ENCODE measurements at places on chromosomes 1 and 21. TPM values are rescaled to one million over a fixed set of nuclear protein-coding genes. Genes with fewer than 3 reads are reported as not detected.
A peak's percentile ranks its signal among the peaks of the same experiment; 100 is the strongest.

Gene CD58
- 4.4 TPM for total RNA-seq

Gene DNASE2B
- total RNA-seq = not detected

Gene DDAH1
- not detected for total RNA-seq

Gene UBE2U
- total RNA-seq = not detected

Gene LDLRAD2
- not detected for total RNA-seq

Gene SIM2
- total RNA-seq = not detected

Gene HIVEP3
- total RNA-seq = 6.6 TPM

DNA sequence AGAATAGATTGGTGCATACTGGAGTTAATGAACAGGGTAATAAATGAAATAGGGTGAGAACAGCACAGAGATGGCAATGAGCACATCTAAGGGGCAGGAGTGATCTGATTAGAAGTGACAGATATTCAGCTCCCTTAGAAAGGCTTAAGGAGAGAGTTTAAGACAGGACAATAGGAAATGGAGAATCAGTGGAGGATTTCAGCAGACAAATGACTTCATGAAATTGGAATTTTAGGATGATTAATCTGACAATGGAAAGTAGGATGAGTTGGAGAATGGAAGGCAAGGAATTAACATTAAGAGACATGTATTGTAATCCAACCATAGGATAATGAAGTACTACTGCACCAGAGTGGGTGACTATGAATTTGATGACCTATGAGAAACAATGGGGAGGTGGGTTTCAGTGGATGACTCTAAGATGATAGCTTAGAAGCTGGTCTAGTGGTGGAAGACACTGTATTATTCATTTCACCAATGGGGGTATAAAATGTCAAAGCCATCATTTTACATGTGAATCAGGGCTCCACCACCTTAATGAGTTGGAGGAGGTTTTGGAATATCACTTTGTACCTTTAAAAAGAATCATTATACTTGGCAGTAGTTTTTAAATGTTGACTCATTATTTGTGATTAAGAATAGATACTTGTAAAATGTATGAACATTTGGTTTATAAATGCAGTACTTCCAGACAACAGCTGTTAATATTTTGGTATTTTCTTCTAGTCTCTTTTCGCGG lies 139.1 kb downstream of the PLA2G4A start:
- H3K36me3 ChIP-seq = no peaks in the 10 kb centered on the region
- no peak overlapping the region for H3K4me3 ChIP-seq
- H3K27me3 ChIP-seq = no peaks in the 10 kb centered on the region
- no peak for DNase-seq

- H3K4me3 ChIP-seq = no peak overlapping the region
- no peaks in the 10 kb centered on the region for H3K36me3 ChIP-seq
- DNase-seq = no peak
Observed at GRCh38 chr1:38500891-38501290, 358.7 kb downstream of the RRAGC start.

DNA sequence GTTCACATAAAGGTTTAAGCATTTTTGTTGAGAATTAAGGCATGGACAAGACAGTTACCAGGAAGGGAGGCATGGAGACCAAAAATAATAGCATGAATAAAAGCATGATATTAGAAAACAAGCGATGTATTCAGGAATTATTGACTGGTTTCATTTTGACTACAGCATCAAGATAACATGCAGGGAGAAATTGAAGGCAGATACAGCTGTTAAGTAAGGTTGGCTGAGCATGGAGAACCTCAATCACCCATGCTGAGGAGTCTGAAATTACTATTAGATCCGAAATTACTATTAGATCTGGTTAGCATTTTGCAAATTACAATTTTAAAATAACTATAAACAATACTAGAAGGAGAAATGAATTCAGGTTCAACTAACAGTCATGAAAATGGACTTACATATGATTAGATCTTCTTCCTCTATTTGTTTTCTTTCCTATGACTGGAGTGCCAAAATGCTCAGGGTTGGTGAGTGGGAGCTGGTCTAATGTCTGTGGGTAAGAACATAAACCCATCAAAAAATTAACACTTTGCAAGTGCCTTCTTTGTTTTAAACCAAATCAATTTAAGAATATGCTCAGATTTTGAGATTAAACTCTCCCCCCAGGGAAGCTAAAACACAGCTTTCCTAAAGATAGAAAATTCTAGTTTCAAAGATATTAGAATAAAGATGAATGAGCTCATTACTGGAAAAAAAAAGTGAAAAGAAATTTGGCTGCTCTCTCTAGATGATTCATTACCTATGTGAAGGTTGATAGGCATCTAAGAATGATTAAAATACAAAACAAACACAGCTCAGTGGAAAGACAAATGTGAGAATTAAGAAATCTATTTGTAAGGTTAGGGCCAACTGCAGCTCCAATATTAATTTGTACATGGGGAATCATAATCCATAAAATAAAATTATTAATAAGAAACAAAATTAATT lies 81.7 kb downstream of the ARID4B start:
- H3K27ac ChIP-seq = peak overlapping the region; percentile 39
- no peaks in the 10 kb centered on the region for H3K27me3 ChIP-seq
- no peaks in the 10 kb centered on the region for H3K36me3 ChIP-seq
- DNase-seq = no peak
- H3K4me1 ChIP-seq = peaks cover 18% of the 10 kb centered on the region
- H3K4me3 ChIP-seq = no peak overlapping the region

DNA sequence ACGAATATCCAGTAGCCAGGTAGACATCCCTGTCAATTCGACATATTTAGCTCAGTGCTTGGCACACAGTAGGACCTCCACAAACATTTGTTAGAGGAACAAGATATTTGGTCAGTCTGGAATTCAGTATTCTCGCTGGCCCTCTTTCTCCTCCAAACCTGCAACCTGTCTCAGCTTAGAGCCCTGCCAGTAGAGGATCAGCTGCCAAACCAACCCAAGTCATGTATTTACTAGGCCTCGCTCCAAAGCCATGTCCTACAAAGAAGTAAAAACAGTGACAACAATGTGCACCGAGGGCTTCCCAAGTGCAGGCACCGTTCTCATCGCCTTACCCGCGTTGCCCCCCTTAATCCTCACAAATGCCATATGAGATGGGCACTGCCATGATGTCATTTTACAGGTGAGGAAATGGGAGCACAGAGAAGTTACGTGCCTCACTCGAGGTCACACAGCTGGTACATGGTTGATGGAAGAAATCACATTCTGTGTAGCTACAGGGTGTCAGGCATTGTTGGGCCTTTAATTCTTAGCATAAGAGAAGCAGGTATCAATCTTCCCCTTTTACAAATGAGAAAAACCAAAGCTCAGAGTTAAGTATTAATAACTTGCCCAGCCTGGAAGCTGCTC lies 26.0 kb upstream of the CDCA8 start:
- no peaks in the 10 kb centered on the region for H3K27me3 ChIP-seq
- no peak overlapping the region for H3K4me3 ChIP-seq
- H3K36me3 ChIP-seq = no peaks in the 10 kb centered on the region
- no peak for DNase-seq
- H3K4me1 ChIP-seq = no peaks in the 10 kb centered on the region
- H3K27ac ChIP-seq = no peak overlapping the region

DNA sequence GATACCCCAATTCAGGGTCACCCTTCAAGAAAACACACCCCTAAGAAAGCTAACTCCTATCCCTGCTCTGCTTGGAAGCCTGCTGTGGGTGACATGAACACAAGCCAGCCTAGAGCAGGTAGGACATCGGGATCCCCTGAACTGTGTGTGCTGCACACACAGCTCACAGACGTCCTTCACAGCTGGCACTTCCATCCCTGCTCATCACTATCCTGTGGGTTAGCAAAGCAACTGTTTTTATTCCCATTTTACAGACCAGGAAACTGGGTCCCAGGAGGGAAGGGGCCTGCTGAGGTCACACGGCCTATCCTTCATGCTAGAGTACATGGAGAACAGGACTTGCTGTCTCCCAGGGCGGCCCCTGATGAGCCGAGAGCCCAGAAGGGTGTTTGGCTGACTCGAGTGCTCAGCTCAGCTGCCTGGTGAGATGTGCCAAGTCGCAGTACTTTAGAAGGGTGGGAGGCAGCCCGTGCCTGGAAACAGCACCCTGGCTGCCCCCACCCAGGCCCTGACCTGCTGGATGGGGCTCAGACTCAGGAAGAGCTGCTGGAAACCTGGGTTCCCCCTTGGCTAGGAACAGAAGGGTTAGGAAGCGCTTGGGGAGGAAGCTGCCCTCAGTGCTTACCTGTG lies 28.3 kb upstream of the BTG2 start:
- DNase-seq = no peak
- no peaks in the 10 kb centered on the region for H3K27me3 ChIP-seq
- H3K4me3 ChIP-seq = no peak overlapping the region
- H3K4me1 ChIP-seq = peaks cover 51% of the 10 kb centered on the region
- H3K27ac ChIP-seq = peak overlapping the region; percentile 74

DNA sequence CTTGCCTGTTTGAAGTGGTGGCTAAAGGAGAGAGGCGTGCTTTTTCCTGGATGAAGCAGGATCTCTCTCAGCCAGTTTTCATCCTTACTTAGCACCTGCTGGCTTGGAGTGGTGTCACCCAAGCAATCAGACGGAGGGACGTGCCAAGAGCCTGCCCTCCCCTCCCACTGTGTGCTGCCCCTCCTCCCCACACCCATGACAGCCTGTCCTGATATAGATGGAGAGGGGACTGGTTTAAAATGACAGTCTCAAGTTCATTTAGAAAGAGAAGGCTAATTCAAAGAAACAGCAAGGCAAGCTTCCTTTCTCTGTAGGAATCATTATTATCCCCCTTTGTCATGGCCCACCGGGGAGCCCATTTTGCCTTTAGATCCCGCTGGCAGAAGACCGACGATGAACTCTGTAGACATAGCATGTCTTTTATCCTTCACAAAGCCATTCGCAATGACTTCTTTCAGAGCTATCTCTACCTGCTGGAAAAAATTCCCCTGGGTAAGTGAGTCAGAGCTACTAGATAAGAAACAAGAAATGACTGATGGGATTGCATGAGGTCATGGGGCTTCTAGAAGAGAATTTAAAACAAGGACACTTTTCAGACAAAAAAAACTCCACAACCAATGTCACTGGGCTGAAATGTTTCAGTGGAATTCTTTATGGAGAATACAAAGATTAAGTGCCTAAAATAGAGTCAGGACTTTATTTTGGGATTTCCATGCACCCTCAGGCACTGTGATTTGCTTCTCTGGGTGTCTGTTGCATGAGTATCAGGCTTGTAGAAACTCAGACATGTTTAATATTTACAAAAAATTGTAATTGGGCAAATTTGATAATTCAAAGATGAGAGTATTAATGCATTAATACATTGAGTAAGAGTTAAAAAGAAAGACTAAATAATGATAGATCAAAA lies at the start of gene NTMT2:
Gene NTMT2, plus strand, starts transcription at position 190 of the 907 bp plus-strand sequence. Its CDS starts 149 bp downstream, at position 339.
- H3K27ac ChIP-seq = no peak within 1 kb of the TSS
- H3K4me1 ChIP-seq = no peaks in the 10 kb centered on the region
- no peaks in the 10 kb centered on the region for H3K27me3 ChIP-seq
